ENCODE measurements at places on chromosomes 12 and 14. TPM values are rescaled to one million over a fixed set of nuclear protein-coding genes. Genes with fewer than 3 reads are reported as not detected.

- peak; percentile 56 for DNase-seq
Observed at GRCh38 chr14:23145794-23146350, 26.8 kb upstream of the CEBPE start.

NAV3 gene
- 96.3 TPM for total RNA-seq

- DNase-seq, result no peak
Observed at GRCh38 chr14:77275601-77276017, 4.6 kb upstream of the NGB start.

HHIPL1 gene
- total RNA-seq, result 3.9 TPM

- DNase-seq, result no peak
Observed at GRCh38 chr12:58066296-58066695, 124.9 kb downstream of the ATP23 start.

PLBD1 gene
- total RNA-seq, result 10.0 TPM

- DNase-seq, result peak; percentile 91
Observed at GRCh38 chr12:27331291-27331926, 1.2 kb upstream of the BMAL2 start.

DNA sequence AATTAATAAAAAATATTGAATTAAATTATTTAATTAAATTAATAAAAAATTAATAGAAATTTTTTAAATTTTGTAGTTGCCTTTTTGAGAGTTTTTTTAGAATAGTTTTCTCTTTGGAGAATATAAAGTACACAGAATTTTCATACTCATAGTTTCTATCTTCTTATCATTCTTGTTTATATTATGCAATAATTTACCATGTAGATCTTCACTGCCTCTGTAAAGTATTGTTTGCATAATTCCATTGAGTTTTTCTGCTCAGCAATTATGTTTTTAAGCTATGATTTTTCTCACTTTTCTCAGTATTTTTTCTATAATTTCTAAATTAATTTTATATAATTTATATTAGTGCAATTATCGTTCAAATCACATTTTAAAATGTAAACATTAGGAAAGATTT is 50.6 kb upstream of the OXA1L start:
- DNase-seq, result no peak

AMN gene
- under 0.01 TPM for total RNA-seq

PTPRR gene
- total RNA-seq, result not detected

DNA sequence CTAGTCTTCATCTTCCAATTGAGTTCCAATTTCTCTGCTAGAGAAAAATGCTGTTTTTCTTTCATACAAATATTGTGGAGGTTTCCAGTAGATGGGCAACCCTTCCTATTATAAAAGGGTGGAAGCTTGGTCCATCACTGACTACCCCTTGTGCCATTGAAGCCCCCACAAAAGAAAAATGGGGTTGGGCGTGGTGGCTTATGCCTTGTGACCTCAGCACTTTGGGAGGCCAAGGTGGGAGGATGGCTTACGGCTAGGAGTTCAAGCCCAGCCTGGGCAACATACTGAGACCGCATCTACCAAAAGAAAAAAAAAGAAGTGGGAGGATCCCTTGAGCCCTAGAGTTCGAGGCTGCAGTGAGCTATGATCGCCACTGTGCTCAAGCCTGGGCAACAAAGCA is 22.8 kb downstream of the NCKAP5L start:
- no peak for DNase-seq

ARMH4 gene
- total RNA-seq, result 3.0 TPM

DACT1 gene
- 35.8 TPM for total RNA-seq

OSGEP gene
- total RNA-seq, result 36.3 TPM

TAS2R9 gene
- total RNA-seq, result not detected

COCH gene
- 9.0 TPM for total RNA-seq

GRCh38 chr12:41908206-41908605 is 236.5 kb downstream of the GXYLT1 start:
- DNase-seq, result no peak

- no peak for DNase-seq
Observed at GRCh38 chr12:119613319-119613936, 19.9 kb downstream of the TMEM233 start.

DNA sequence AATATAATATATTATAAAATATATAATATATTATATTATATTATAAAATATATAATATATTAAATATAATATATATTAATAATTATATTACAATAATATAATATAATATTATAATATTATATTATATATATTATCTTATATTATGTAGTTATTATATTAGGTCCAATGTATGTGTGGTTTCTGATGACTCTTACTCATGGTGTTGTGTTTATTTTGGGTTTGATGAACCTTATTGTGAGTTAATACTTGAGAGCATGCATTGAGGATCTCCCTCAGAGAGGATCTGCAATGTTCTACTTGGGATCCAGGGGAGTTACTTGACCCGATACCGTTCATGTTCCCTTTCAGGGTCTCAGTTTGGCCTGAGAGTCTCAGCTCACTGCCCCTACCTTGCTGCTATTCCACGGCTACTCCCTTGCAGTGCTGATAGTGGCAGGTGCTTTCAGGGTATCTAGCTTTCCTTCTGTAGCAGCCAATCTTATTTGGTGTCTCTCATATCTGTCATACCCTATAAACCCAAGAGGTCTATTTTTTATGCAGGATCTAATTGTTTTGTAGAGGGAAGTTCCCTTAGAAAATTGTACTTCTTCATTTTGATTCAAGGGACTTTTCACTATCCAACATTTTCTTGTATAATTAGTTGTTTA is 89.1 kb upstream of the ZDHHC17 start:
- DNase-seq, result no peak

DNA sequence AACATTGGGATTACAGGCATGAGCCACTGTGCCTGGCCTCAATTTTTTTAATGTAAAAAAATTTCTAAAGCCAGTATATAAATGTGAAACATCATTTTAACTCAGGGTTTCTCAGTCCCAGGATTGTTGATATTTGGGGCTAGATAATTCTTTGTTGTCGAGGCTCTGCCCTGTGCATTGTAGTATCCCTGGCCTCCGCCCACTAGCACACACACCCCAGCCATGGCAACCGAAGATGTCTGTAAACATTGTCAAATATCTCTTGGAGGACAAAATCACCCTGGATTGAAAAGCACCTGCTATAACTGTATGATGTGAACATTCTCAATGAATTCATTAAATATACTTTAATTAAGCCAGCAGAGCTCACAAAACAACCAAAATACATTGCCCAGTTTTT is 8.4 kb upstream of the CIT start:
- no peak for DNase-seq

CACNA2D4 gene
- total RNA-seq, result 0.97 TPM

DNA sequence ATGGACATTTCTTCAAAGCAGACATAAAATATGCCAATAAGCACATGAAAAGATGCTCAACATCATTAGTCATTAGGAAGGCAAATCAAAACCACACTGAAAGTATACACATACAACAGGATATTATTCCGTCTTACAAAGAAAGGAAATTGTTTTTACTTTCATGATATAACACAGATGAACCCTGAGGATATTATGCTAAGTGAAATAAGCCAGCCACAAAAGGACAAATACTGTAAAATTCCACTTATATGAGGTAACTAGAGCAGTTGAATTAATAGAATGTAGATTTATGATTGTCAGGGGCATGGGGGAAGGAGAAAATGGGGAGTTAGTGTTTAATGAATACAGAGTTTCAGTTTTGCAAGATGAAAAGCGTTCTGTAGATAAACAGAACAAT is 4.2 kb downstream of the ACYP1 start:
- peak; percentile 73 for DNase-seq

ALKBH1 gene
- total RNA-seq, result 8.7 TPM

AQP6 gene
- total RNA-seq, result not detected

DNA sequence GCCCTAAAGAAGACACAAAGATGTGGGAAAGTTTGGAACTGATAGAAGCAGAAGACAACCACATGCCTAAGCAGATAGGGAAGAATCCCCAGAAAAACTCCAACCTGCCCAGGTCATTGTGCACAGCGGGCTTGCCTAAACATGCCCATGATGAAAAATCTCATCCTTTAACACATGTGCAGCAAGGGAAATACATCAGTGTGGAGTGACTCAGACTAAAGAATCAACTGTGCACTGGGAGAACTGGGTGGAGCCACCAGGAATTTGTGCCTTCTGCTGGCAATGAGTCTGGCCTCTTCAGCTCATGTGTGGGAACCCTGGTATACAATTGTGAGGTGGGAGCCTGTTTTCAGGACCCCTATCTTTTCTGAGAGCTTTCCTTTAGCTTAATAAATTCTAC is 398.5 kb downstream of the FSCB start:
- DNase-seq, result no peak

DNA sequence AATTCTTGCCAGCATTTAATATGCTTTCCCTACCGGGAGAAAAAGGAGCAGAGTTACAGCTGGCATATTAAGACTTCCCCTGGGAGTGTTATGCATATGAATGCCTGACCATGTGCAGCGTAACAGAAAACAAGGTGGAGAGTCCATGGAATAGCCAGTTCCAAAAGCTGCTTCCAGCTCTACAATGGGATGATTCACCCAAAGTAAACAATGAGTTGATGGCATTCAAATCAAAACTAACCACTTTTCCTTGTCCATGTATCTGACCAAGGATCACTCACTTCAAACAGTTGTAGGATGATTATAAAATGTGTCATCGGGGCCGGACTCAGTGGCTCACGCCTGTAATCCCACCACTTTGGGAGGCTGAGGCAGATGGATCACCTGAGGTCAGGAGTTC is 48.1 kb upstream of the BICDL1 start:
- peak; percentile 3 for DNase-seq

DNA sequence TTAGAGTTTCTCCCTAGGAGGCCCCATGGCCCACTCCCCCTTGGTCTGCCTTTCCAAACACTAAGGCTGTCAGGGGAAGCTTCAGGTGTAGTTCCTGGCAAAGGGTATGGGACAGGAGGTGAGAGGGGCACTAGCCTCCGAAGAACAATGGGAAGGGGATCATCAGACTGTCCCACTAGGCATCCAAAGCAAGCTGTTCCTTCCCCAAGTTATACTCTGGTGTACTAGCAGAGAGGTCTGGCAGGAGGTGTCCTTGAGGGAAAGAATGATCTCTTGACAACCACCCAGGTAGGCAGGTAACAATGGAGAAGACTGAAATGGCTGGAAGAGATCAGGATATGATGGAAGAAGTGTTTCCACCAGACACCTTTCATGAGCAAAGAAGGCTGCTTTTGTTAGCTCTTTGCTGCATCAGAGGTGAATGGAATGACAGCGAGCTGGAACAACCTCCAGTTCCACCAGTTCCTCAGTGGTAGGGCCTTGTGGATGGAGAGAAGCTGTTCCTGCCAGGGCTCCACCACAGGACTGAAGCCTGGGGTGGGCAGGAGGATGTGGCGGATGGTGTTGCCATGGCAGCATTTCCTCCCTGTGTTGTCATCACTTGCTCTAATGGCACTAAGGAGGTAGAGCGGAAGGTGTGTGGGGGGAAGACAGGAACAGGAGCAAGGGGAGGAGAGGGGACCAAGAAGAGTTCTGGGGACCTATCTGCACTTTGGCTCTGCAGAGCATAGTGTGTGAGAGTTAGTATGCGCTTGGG is 2.3 kb upstream of the AGAP2 start:
- no peak for DNase-seq

BLTP3B gene
- 46.1 TPM for total RNA-seq

DNA sequence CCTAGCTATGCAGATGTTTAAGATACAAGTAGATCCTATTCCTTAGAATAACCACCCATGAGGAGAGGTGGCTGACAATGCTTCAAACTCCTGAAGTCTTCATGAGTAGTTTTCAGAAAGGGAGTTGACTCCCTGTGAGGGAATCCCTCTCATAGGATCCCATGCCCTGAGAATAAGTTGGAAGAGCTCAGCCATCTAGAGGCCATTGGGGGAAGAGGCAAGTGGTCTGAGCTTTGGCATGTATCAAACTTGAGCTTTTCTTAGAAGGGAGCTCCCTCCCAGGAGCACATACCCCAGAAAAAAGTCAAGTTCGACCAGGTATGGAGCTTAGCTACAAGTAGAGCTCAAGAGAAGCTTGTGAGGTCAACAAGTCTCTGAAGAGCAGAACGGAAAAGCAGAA is 165.7 kb upstream of the RBM19 start:
- DNase-seq, result no peak

RNASE2 gene
- total RNA-seq, result not detected

ABCC9 gene
- 7.4 TPM for total RNA-seq
